ENCODE measurements at places on chromosomes 2 and 18. TPM values are rescaled to one million over a fixed set of nuclear protein-coding genes. Genes with fewer than 3 reads are reported as not detected.

GRCh38 chr2:950080-950966, at the start of gene SNTG2:
TSS of gene SNTG2 (plus strand) at chr2:950849. CDS start at chr2:950997, 148 bp downstream.
- DNase-seq = peak; percentile 70

Gene RNU2-63P
- 10.3 TPM for total RNA-seq

GRCh38 chr2:113225263-113226259, 51.8 kb downstream of the PSD4 start:
- DNase-seq = no peak

DNA sequence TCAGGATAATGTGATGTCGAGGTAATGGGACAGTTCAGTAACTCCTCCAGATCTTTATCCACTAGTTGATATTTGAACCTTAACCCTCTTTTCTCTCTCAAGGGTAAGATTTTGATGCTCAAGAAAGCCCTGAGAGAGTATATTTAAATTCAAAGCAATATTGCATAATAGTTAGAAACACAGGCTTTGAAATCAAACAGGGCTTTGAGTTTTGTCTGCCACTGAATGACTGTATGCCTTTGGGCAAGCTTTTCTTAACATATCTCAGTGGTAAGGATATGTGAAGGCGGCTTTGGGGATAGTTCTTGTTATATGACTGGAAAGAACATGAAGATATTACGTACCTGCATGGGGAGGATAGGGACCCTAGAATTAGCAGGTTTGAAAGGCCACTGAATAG, 11.1 kb downstream of the ITPRID2 start:
- no peak for DNase-seq

DNA sequence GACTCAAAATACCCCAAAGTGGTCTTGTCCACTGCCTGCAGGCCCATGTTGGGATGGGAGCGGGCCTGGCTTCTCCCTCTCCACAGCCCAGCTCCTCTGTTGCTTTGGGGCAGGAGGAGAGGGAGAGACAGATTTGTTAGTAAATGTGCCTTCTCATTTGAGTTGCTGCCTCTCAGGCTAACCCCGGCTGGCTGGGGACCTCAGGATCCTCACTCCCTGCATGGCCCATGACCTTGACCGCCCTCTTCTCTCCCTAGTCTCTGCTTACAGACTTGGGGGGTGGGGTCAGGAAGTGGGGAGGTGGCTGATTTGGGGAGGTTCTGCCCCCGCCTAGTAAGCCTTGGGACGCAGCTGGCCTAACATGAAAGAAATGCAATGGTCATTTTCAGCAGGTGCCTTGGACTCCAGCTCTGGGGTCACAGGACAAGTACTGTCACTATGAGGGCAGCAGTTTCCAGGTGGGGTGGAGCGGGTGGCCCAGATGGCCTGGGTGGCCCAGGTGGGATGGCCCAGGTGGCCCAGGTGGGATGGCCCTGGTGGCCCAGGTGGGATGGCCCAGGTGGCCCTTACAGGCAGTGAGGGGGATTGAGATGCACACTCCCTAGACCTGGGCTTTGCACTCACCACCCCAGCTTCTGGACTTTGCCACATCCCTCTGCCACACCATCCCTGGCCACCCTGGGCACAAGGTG, 24.1 kb downstream of the HJURP start:
- peak; percentile 31 for DNase-seq
